ENCODE measurements at places on chromosomes 4 and X.

GRCh38 chrX:134026565-134027311 is 41.3 kb upstream of the GPC3 start:
- DNase-seq: no peak

GRCh38 chr4:79492148-79492547 is 84.1 kb upstream of the GK2 start:
- no peak for DNase-seq

DNA sequence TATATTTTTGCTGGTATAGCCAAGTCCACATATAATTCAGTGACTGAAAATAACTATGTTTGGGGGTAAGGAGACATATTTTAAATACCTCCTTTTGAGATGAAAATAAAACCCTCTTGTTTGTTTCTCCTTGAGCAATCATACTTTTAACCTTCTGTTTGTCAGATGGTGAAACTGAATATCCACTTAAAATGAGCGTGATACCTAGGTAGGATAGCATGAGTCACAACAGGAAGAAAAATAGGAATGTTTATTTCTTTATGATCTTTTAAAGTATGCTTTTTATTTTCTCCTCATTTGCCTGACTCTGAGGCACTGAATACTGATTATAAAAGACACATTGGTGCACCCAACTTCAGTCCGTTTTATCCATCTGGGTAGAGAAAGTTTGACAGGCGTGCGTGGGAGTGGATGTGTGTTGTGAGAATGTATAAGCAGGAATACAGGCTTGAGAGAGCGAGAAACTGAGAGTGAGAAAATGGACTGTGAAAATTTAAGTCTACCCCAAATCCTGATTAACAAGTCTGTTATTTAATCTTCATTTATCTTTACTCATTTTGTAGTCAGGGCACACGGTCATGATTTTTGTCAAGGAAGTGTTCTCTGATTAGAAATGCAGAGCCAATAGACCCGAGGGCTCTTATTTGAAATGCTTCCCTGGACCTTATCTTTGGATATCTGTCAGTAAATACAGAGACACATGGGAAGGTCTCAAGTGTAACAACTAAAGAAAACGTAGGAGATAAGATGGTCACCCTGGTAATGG is 62.1 kb upstream of the ANTXR2 start:
- DNase-seq: no peak

DNA sequence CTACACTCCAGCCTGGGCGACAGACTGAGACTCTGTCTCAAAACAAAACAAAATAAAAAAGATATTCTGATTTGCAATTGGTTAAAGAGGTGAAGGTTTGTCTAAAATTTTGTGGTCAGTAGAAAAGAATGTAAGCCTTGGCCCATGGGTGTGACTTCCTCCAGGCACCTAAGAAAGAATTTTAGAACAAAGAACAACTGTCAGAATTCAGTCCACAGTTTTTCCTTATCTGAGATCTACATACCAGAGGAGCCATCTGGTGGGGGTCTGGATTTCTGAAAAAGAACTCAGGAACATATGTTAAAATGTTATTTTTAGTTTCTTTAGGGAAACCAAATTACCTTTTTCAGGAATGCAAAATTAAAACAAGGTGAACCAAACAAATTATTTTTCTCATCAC is 434.1 kb downstream of the ANKRD50 start:
- no peak for DNase-seq

- no peak for DNase-seq
Measured at GRCh38 chr4:38723726-38724474, 58.9 kb downstream of the TLR10 start.

- no peak for DNase-seq
Measured at GRCh38 chr4:98838977-98839618, 89.8 kb downstream of the EIF4E start.

DNA sequence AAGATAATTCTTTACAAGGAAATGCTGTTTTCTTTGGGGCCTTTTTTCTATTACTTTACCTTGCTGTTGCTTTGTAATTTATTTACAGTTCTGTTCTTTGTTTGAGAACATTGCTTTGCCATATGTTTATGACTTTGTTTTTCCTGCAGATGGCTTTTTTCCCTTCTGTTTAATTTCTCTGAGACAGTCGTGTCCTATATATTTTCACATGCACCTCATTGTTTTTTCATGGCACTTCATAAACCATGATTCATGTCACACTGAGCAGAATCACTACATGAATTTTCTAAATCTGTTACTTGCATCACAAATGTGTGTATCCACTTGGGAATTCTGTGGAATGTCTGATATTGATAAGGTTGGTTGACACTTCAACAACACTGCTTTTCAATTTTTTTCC is 33.0 kb upstream of the PNPLA4 start:
- no peak for DNase-seq

DNA sequence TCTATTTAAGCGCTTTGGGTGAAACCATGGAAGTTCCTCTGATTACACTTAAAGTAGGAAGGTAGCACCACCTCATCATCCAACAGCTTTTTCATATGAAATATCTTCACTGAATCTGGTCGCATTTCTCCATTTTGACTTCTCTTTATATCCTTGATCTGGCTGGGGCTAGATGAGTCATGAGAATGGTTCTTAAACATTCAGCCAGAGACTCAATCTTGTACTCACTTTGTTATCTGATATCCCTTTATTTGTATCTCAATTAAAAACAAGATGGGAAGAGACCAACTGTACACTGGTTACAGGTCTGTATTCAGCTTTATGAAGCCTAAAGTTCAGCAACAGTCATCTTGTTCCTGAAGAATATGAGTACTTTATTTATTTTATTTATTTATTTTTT is 84.9 kb downstream of the CBLL2 start:
- DNase-seq: no peak

- DNase-seq: no peak
Measured at GRCh38 chr4:159504684-159505083, 401.8 kb downstream of the RAPGEF2 start.

- DNase-seq: no peak
Measured at GRCh38 chrX:78945186-78945912, at the start of gene P2RY10. Gene P2RY10 (plus strand): TSS chrX:78945391. CDS start chrX:78960521, 15,130 bp downstream.

DNA sequence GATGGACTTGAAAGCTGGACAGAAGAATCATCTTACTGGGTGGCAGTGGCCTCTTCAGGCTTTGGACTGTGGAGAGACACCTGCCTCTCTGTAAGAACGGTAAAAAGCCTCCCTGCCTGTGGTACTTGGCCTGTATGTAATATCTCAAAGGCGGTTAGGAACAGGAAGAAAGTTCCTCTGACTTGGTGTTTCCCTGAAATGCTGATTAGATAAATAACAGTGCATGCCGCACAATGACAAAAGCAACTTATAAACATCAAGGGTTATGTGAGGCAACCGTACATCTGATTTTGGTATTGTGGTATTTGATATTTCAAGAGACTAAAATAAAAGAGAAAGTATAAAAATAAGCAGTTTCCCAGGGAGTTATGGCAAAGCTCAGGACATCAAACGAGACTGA is 92.4 kb upstream of the SORBS2 start:
- DNase-seq: no peak

DNA sequence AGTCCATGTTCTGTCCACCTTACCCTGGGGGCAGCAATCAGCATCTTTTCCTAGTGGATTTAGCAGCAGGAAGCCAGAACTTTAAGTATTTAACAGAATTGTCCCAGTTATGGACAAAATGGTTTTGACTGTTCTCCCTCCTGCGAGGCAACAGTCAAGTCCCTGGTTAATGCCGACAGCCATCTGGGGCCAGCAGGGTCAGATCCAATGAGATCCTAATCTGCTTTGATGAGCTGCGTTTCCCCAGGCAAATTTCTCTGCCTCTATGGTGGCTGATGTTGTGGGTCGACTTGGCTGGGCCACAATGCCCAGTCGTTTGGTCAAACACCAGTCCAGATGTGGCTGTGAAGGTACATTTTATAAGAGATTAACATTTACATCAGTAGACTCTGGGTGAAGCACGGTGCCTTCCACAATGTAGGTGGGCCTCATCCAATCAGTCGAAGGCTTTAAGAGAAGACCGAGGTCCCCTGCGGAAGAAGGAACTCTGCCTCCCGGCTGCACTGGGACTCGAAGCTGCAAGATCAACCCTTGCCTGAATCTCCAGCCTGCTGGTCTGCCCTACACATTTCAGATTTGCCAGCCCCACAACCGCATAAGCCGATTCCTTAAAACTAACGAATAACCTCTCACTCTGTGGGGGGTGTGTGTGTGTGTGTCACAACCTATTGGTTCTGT is 89.0 kb upstream of the C4orf50 start:
- DNase-seq: no peak

DNA sequence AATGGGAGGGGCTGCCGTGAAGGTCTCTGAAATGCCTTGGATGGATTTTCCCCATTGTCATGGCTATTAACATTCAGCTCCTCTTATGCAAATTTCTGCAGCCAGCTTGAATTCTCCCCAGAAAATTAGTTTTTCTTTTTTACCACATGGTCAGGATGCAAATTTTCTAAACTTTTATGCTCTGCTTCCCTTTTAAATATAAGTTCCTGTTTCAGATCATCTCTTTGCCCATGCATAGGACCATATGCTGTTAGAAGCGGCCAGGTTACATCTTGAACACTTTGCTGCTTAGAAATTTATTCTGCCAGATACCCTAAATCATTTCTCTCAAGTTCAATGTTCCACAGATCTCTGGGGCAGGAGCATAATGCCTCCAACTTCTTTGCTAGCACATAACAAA is 13.8 kb upstream of the CLDN34 start:
- DNase-seq: no peak

GRCh38 chr4:54572152-54572542 is 85.6 kb upstream of the KIT start:
- no peak for DNase-seq

DNA sequence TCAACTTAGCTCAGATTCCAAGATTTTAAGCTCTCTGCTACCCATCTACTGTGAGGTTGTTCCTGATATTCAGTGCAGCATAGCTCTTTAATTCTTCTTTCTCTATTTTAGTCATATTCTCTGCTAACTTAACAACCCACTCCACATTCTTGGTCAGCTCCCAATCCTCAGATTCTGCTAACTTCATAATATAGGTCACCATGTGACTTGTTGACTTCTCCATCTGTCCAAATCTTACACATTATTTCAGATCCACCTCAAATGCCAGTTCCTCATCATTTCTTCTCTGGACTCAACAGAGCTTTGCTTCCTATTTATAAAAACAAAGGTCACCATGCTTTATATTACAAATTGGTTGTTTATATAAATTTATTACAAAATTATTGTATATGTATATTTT is 29.3 kb upstream of the RXFP1 start:
- DNase-seq: no peak

GRCh38 chr4:33226133-33226532 is 2506.0 kb downstream of the PCDH7 start:
- no peak for DNase-seq

- DNase-seq: no peak
Measured at GRCh38 chr4:94271248-94271647, 63.6 kb downstream of the SMARCAD1 start.

DNA sequence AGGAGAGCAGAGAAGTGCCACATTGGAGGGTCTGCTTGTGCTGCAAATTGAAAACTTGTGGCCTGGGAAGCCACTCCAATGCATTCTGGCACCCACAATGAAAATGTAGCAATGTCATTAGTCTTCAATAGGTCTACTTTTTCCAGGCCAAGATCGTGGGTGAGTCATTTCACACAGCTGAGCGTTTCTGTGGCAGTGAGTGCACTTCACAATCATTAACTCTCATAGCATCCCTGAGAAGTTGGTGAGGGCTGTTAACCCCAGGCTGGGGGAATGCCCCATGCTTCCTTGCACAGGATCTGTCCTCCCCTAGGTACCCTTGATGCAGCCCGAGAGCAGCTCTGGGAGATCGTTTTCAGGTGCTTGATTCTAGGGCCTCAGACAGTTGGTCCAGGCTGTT is 196.8 kb upstream of the ATP6AP2 start:
- DNase-seq: no peak

GRCh38 chrX:38939067-38939466 is 137.8 kb downstream of the MID1IP1 start:
- DNase-seq: no peak

DNA sequence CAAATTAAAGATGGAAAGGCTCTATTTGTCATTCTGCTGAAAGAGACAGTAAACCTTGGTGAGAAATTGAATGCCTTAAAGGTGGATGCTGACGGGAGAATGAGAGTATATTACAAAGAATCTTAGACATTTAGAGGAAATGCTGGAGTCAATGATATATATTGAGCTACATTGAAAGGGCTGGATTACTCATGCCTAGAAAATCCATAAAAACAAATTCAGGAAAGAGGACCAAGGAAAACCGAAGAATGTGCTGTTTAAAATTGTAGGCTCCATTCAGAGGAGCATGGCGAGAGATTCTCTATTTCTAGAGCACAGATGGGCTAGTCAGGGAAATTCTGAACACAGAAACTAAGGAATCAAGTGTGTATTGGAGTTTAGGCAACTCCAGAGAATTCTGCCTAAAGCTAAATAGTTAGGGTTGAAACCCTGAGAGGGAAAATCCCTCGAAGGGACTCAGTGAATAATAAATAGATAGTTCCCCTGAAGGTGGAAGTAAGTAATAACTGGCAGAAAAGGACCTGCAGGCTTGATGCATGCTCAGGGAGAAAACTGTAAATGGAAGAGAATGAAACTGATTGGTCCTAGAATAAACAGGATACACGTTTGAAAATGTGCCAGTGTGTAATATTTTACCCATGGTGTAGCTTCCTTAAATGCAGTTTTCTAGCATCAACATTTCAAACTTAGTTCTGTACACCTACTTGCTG is 1532.4 kb upstream of the TENM3 start:
- no peak for DNase-seq

GRCh38 chrX:97529536-97530200 is 646.0 kb downstream of the RPA4 start:
- DNase-seq: no peak

GRCh38 chr4:180669680-180670079 is 1573.5 kb upstream of the TENM3 start:
- no peak for DNase-seq

DNA sequence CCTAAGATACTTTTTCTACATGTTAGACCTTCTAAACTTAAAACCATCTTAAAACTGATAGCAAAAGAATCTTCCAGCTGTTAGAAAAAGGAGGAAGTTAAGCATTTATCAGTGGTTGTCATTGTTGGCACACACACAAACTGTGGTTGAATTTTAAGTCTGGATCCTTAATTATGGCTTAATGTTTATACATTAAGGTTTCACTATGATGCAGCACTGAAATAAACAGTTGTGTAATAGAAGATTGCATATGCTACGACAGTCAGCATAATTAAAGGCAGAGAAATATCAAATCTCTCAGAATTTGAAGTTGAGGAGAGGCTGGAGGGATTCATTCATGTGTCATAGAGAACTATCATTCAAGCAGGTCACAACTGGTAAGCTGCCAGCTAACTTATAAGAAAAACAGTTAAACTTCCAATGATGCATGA is 32.3 kb downstream of the ADGRA3 start:
- no peak for DNase-seq

- no peak for DNase-seq
Measured at GRCh38 chrX:47697181-47697580, 38.2 kb upstream of the UXT start.

DNA sequence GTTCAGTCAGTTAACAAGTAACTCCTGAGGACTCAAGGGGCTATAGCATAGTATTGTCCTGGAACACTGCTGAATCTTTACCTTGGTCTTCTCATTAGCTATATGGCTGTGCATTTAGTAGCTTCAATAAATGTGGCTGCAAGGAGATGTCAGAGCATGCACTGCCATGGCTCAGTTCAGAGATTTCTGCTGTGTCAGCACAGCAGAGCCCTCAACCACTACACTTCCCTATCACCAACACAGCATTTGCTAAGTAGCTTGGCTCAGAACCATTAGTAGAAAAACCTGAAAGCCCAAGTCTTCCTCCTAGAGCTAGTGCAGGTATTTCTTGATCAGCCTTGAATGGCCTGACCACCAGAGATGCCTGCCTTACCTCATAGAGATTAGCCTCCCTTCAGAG is 466.0 kb downstream of the IDS start:
- no peak for DNase-seq

Data from GM18507 (cell line).